T-cell (primary cell): ENCODE measurements at places on chromosomes 6 and 20. TPM values are rescaled to one million over a fixed set of nuclear protein-coding genes. Genes with fewer than 3 reads are reported as not detected.

The ZSCAN31 gene
- total RNA-seq: 1.3 TPM

The F13A1 gene
- not detected for total RNA-seq

The RNF144B gene
- 3.7 TPM for total RNA-seq

The SIM1 gene
- not detected for total RNA-seq

The SIRPG gene
- 48.2 TPM for total RNA-seq

The MYB gene
- total RNA-seq: 17.1 TPM

The MSH5 gene
- total RNA-seq: 14.4 TPM

- no peak overlapping the region for H3K4me3 ChIP-seq
- no peaks in the 10 kb centered on the region for H3K4me1 ChIP-seq
- DNase-seq: no peak
- H3K36me3 ChIP-seq: peaks cover 10% of the 10 kb centered on the region
- no peaks in the 10 kb centered on the region for H3K27me3 ChIP-seq
Observed at GRCh38 chr6:152135755-152136448, 328.4 kb downstream of the ESR1 start.

- no peaks in the 10 kb centered on the region for H3K36me3 ChIP-seq
- peak; percentile 31 for DNase-seq
- no peak overlapping the region for H3K27ac ChIP-seq
- peaks cover 32% of the 10 kb centered on the region for H3K4me1 ChIP-seq
- H3K4me3 ChIP-seq: no peak overlapping the region
Observed at GRCh38 chr6:135876058-135876457, 24.6 kb downstream of the PDE7B start.

GRCh38 chr6:146433881-146434731 is 109.5 kb upstream of the RAB32 start:
- no peak for DNase-seq
- H3K36me3 ChIP-seq: no peaks in the 10 kb centered on the region
- peak overlapping the region; percentile 44 for H3K4me3 ChIP-seq
- no peaks in the 10 kb centered on the region for H3K27me3 ChIP-seq
- H3K27ac ChIP-seq: no peak overlapping the region

- H3K36me3 ChIP-seq: no peaks in the 10 kb centered on the region
- no peak for DNase-seq
- H3K27ac ChIP-seq: no peak overlapping the region
- H3K27me3 ChIP-seq: no peaks in the 10 kb centered on the region
- no peak overlapping the region for H3K4me3 ChIP-seq
- no peaks in the 10 kb centered on the region for H3K4me1 ChIP-seq
Observed at GRCh38 chr6:115969930-115970273, 90.8 kb downstream of the FRK start.

DNA sequence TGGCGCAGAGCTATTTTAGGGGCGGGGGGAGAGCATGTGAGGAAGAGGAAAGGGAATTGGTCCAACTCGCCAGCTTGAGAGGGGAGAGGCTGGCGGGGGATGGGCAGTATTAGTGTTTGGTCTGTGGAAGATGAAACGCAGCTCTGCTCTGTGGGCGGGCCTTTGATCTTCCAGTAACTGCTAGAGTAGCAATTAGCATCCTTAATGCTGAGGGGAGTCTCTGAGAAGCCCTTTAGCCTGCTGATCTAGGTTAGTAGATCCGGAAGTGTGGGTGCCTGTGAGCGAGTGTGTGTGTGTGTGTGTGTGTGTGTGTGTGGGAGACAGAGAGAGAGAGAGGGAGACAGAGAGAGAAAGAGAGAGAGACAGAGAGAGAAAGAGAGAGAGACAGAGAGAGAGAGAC is 117.2 kb upstream of the BACH2 start:
- peaks cover 10% of the 10 kb centered on the region for H3K4me1 ChIP-seq
- peak overlapping the region; percentile 70 for H3K27ac ChIP-seq
- H3K36me3 ChIP-seq: no peaks in the 10 kb centered on the region
- H3K4me3 ChIP-seq: peak overlapping the region; percentile 29
- no peaks in the 10 kb centered on the region for H3K27me3 ChIP-seq

- no peak for DNase-seq
Observed at GRCh38 chr6:40855168-40855880, 183.7 kb downstream of the UNC5CL start.

GRCh38 chr6:127716465-127716864 is 139.5 kb downstream of the C6orf58 start:
- H3K27ac ChIP-seq: no peak overlapping the region
- H3K36me3 ChIP-seq: peaks cover 4% of the 10 kb centered on the region
- no peak overlapping the region for H3K4me3 ChIP-seq
- no peak for DNase-seq
- no peaks in the 10 kb centered on the region for H3K27me3 ChIP-seq

DNA sequence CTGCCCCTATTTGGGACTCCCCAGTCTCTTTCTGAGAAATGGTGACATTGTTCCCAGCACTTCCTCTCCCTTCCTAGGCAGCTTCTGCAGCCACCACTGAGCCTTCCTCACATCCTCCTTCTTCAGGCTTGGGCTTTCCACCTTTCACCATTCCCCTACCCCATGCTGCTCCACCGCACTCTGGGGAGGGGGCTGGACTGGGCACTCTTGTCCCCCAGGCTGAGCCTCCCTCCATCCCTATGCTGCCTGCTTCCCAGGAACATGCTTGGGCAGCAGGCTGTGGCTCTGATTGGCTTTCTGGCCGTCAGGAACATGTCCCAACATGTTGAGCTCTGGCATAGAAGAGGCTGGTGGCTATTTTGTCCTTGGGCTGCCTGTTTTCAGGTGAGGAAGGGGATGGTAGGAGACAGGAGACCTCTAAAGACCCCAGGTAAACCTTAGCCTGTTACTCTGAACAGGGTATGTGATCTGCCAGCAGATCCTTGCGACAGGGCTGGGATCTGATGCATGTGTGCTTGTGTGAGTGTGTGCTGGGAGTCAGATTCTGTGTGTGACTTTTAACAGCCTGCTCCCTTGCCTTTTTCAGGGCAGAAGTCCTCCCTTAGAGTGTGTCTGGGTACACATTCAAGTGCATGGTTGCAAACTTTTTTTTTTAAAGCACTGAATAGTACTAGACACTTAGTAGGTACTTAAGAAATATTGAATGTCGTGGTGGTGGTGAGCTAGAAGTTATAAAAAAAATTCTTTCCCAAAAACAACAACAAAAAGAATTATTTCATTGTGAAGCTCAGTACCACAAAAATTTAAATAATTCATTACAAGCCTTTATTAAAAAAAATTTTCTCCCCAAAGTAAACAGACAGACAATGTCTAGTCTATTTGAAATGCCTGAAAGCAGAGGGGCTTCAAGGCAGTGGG is 2.1 kb upstream of the CDKN1A start:
- H3K4me3 ChIP-seq: no peak overlapping the region
- DNase-seq: no peak
- H3K4me1 ChIP-seq: peaks cover 36% of the 10 kb centered on the region
- H3K27me3 ChIP-seq: peaks cover 16% of the 10 kb centered on the region

- no peak for DNase-seq
- H3K36me3 ChIP-seq: no peaks in the 10 kb centered on the region
- H3K4me1 ChIP-seq: no peaks in the 10 kb centered on the region
- peaks cover 8% of the 10 kb centered on the region for H3K27me3 ChIP-seq
- H3K27ac ChIP-seq: no peak overlapping the region
Observed at GRCh38 chr6:160198606-160199211, 59.9 kb downstream of the SLC22A2 start.

- no peak overlapping the region for H3K27ac ChIP-seq
- H3K4me3 ChIP-seq: no peak overlapping the region
- DNase-seq: no peak
- H3K36me3 ChIP-seq: no peaks in the 10 kb centered on the region
Observed at GRCh38 chr20:8646716-8647115, 422.2 kb upstream of the PLCB4 start.

DNA sequence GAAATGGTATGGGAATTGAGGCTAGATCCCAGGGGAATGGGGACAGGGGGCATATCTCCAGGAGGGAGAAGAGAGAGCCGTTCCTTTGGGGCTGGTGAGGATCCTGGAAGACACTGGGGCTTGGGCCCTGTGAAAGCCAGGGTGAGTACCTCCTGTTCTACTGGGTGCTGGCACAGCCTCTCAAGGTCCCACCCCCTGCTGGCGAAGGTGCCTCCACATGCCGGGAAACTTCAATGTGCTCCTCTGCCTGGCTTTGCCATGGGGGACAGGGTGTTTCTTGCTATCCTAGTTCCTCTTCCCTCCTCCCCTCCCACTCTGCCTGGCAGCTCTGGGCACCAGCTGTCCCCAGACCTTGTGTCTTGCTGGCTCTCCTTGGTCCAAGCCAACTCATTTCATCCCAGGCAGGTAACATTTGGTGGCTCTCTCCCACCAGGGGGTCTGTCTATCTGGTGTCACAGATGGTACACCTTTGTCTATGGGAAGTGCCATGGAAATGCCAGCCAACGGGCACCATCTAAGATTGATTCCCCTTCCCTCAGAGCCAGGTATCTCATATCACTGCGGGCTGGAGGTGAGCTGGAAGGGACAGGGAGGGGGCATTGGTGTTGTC is 56.8 kb downstream of the MDGA1 start:
- no peak overlapping the region for H3K27ac ChIP-seq
- no peak for DNase-seq
- H3K4me1 ChIP-seq: no peaks in the 10 kb centered on the region
- H3K36me3 ChIP-seq: no peaks in the 10 kb centered on the region

DNA sequence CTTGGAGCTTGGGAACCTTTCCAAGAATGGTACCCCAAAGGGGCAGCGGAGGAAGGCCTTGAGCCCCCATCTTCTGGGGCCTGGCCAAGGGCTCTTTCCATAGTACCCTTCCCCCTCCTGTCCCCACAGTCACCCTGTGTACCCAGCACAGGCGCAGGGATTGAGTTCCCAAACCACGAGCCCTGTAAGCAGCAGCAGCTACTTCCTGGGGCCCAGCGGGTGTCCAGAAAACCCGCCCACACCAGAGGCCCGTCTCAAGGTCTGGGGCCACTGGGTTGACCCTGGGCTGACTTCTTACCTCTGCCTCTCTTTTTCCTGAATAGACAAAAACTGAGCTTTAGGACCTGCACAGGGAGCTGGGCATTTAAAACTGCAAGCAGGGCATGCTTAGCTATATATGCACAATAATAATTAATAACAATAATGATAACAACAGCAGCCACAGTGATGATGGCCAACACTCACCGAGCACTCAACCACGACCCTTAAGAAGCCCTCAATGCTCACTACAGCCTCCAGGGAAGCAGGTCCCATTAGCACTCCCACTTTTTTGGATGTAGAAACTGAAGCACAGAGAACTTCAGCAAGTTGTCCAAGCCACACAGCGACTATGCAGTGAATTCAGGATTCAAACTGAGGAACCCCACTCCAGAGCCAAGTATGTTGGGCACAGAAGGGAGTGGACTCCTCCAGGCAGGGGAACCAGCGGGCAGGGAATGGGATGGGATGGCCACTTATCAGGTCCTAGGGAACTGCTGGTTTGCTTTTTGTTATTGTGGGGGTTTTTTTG is 14.5 kb downstream of the NOL4L start:
- no peak for DNase-seq
- no peak overlapping the region for H3K4me3 ChIP-seq
- no peaks in the 10 kb centered on the region for H3K27me3 ChIP-seq
- H3K36me3 ChIP-seq: peaks cover 6% of the 10 kb centered on the region

GRCh38 chr6:53694810-53695394 is 29.3 kb upstream of the KLHL31 start:
- H3K4me1 ChIP-seq: no peaks in the 10 kb centered on the region
- no peaks in the 10 kb centered on the region for H3K36me3 ChIP-seq
- H3K27me3 ChIP-seq: peaks cover 7% of the 10 kb centered on the region
- no peak for DNase-seq
- H3K27ac ChIP-seq: no peak overlapping the region
- no peak overlapping the region for H3K4me3 ChIP-seq
